Tracheal epithelial cell (primary cell): ENCODE measurements at places on chromosomes 5 and 9. TPM values are rescaled to one million over a fixed set of nuclear protein-coding genes. Genes with fewer than 3 reads are reported as not detected.

IL7R gene
- total RNA-seq, result 1.4 TPM in 1 of 2 replicates, not detected in the other

ORM2 gene
- not detected in 2 replicates for total RNA-seq

DOCK8 gene
- total RNA-seq, result 0.24 and 0.85 TPM in 2 replicates

FRMD3 gene
- 0.43 and 0.48 TPM in 2 replicates for total RNA-seq

ARID3C gene
- 0.48 and 0.64 TPM in 2 replicates for total RNA-seq

RIOK2 gene
- 16.0 and 19.3 TPM in 2 replicates for total RNA-seq

CARD9 gene
- total RNA-seq, result under 0.01 and 1.9 TPM in 2 replicates

TLX3 gene
- total RNA-seq, result 0.24 TPM in 1 of 2 replicates, not detected in the other

CORO2A gene
- total RNA-seq, result 17.1 and 29.8 TPM in 2 replicates

SLC24A2 gene
- total RNA-seq, result not detected in 2 replicates

LYSMD3 gene
- total RNA-seq, result 9.6 and 10.4 TPM in 2 replicates

FST gene
- total RNA-seq, result 28.3 and 176 TPM in 2 replicates

WHRN gene
- 0.96 and 1.5 TPM in 2 replicates for total RNA-seq
